Stimulated activated CD4-positive, alpha-beta T cell treated with anti-CD3 and anti-CD28 coated beads, Interleukin-2, amount 100 ng/mL, for 48 hours (primary cell): ENCODE measurements at places on chromosomes 6 and 20.

DNA sequence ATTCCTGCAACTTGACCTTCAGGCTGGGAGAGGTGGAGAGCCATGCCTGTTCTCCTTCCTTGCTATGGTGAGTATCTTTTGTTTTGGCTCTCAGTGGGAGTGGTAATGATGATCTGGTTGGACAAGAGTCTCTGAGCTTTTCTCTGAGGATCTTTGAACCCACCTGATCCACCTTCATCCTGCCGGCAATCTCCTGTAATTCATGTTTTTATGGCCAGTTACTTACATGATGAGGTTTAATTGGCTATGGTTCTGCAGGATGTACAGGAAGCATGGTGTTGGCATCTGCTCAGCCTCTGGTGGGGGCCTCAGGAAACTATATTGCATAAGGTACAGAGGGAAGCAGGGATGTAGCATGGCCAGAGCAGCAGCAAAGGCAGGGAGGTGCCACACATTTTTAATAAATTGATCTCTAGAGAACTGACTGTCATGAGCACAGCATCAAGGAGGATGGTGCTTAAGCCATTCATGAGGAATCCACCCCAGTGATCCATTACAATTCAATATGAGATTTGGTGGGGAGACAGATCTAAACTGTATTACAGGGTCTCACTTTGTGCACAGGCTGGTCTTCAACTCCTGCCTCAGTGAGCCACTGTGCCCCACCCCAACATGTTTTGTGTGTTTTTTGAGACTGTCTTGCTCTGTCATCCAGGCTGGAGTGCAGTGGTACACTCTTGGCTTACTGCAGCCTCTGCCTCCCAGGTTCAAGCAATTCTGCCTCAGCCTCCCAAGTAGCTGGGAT, 10.0 kb downstream of the HSPA1B start:
- no peak for DNase-seq

GRCh38 chr20:12829170-12829569, 179.6 kb upstream of the SPTLC3 start:
- DNase-seq: no peak

- DNase-seq: no peak
Observed at GRCh38 chr20:61917474-61918145, 148.1 kb downstream of the TAF4 start.

GRCh38 chr6:99409672-99410071, 15.4 kb downstream of the PNISR start:
- no peak for DNase-seq
